ENCODE measurements at places on chromosomes 11 and 22. TPM values are rescaled to one million over a fixed set of nuclear protein-coding genes. Genes with fewer than 3 reads are reported as not detected.

The MS4A15 gene
- total RNA-seq = not detected

The IL10RA gene
- total RNA-seq = not detected

The SORL1 gene
- 0.73 TPM for total RNA-seq

The SLC17A6 gene
- not detected for total RNA-seq

The MYBPC3 gene
- not detected for total RNA-seq

The PPME1 gene
- total RNA-seq = 29.3 TPM

The RTN3 gene
- 39.3 TPM for total RNA-seq

The CARD16 gene
- 8.6 TPM for total RNA-seq

The OOSP4B gene
- total RNA-seq = not detected

The PANX3 gene
- total RNA-seq = not detected

The APBB1 gene
- 57.1 TPM for total RNA-seq

The TRIM49 gene
- not detected for total RNA-seq

The TMA7B gene
- 0.15 TPM for total RNA-seq

The MS4A6E gene
- not detected for total RNA-seq

The RASGRP2 gene
- not detected for total RNA-seq

The ROM1 gene
- 0.31 TPM for total RNA-seq

The NPAS4 gene
- total RNA-seq = not detected

The C11orf42 gene
- not detected for total RNA-seq

The EFEMP2 gene
- total RNA-seq = 6.5 TPM

The PRG3 gene
- total RNA-seq = not detected

The C11orf91 gene
- total RNA-seq = 0.34 TPM

The CRYBA4 gene
- total RNA-seq = not detected

The LRRC75B gene
- 5.2 TPM for total RNA-seq

The NOX4 gene
- 4.4 TPM for total RNA-seq

The MFRP gene
- not detected for total RNA-seq

The SCN4B gene
- total RNA-seq = not detected

The MMP8 gene
- 18.9 TPM for total RNA-seq

The SESN3 gene
- total RNA-seq = 21.3 TPM

The RAG2 gene
- not detected for total RNA-seq

The TMEM191C gene
- total RNA-seq = 1.00 TPM

The FGF19 gene
- not detected for total RNA-seq

The FAM83F gene
- 0.36 TPM for total RNA-seq

The KLHDC7B gene
- not detected for total RNA-seq

The MEI1 gene
- total RNA-seq = 1.1 TPM

The MDK gene
- total RNA-seq = 5.0 TPM

The ZBED5 gene
- 22.4 TPM for total RNA-seq

The BCR gene
- total RNA-seq = 33.4 TPM

The TRIM48 gene
- total RNA-seq = not detected

The LGR4 gene
- 16.3 TPM for total RNA-seq

The C11orf97 gene
- not detected for total RNA-seq

The ZNRD2 gene
- 39.6 TPM for total RNA-seq

The SCUBE1 gene
- not detected for total RNA-seq

The OR10D3 gene
- not detected for total RNA-seq

The KRTAP5-11 gene
- not detected for total RNA-seq

The GTSE1 gene
- 13.1 TPM for total RNA-seq

The HOATZ gene
- not detected for total RNA-seq

The ARHGAP8 gene
- total RNA-seq = 0.62 TPM

The TSGA10IP gene
- not detected for total RNA-seq

The SRPRA gene
- total RNA-seq = 85.0 TPM

The P4HA3 gene
- total RNA-seq = 0.93 TPM

The DYNC2H1 gene
- 26.5 TPM for total RNA-seq

The SCGB1A1 gene
- not detected for total RNA-seq

The GSTT2B gene
- total RNA-seq = 2.6 TPM

The RAPSN gene
- under 0.01 TPM for total RNA-seq

The LRP4 gene
- 2.7 TPM for total RNA-seq

The PTPRCAP gene
- total RNA-seq = 1.0 TPM

Data from melanocyte of skin (primary cell).